ENCODE measurements at places on chromosomes 3 and 15.

GRCh38 chr3:148372206-148372875 lies 325.4 kb upstream of the AGTR1 start:
- DNase-seq: peak; percentile 4

GRCh38 chr15:55789066-55789660 lies 46.2 kb upstream of the PRTG start:
- no peak for DNase-seq

- no peak for DNase-seq
Measured at GRCh38 chr3:142509079-142509478, 61.2 kb upstream of the XRN1 start.

DNA sequence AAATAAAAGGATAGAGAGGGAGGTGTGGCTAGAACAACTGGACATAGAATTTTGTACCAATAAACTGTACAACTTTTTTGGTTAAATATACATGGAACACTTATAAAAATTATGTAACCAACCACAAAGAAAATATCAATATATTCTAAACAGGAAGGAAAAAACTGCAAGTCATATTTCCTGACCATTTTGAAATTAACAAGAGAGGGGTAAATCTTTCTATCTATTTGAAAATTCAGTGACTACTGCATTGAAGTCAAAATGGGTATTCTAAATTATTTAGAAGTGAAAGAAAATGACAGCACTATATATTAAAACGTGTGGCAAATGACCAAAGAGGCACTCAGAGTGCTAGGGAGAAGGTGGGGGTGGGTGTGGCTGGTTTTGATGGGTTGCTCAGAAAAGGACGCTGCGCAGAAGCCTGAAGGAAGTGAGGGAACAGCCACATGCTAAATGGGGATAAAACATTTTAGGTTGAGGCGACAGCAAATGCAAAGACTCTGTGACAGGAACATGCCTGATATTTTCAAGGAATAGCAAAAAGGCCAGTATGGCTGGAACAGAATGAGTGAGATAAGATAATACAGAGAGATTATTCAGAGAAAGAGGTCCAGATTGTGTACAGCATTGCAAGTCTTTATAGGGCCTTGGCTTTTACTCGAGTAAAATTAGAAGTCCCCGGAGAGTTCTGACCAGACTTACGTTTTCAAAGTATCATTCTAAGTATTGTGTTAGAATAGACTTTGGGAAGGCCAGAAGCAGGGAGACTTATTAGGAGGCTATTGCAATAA lies 41.1 kb downstream of the ERICH6 start:
- DNase-seq: no peak

All from iris pigment epithelial cell (primary cell).